CD8-positive, alpha-beta T cell (primary cell): ENCODE measurements at places on chromosomes 16 and 17.

- no peak for DNase-seq
Observed at GRCh38 chr16:52535076-52535475, 11.9 kb downstream of the TOX3 start.

- no peak for DNase-seq
Observed at GRCh38 chr16:17014484-17015121, 456.2 kb downstream of the XYLT1 start.

- DNase-seq = no peak
Observed at GRCh38 chr16:80947239-80947638, 59.4 kb downstream of the CMC2 start.

DNA sequence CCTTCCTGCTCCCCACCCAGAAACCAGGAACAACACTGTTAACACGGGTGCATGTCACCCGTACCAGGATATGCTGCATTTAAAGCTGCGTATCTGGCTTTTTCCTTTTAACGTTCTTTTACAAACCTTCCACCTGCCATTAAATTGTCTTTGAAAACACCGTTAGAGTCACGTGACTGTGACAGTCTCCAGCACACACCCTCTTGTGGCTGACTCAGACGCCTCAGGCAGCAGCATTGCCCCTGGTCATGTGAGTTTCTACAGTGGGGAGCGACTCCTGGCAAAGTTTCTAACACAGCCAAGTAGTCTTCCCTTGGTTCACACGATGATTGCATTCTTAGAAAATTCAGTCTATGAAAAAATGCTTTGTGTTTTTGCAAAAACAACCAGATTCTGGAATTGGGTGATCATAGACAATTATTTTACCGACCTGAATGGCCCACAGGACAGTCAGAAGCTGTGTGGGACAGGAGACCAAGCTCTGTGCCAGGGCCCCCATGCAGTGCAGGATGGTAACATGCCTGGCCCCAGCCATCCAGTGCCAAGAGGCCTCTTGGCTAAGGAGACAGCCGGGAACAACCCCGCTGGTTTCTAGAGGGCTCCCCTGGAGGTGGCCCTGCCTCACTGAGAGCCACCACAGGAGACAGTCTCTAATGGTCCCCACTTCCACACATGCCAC is 199.1 kb downstream of the KATNIP start:
- peak; percentile 16 for DNase-seq

DNA sequence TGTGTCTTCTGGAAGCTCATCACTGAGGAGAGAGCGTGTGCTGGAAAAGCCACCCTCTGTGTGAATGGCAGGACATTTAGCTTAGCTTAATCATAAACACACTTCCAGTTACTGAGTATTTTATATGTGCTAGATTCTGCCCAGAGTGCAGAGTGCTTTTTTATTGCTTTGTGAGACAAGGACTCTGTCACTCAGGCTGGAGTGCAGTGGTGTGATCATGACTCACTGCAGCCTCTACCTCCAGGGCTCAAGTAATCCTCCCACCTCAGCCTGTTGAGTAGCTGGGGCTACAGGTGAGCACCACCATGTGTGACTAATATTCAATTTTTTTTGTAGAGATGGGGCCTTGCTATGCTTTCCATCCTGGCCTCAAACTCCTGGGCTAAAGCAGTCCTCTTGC is 61.4 kb upstream of the IRX3 start:
- DNase-seq = no peak

DNA sequence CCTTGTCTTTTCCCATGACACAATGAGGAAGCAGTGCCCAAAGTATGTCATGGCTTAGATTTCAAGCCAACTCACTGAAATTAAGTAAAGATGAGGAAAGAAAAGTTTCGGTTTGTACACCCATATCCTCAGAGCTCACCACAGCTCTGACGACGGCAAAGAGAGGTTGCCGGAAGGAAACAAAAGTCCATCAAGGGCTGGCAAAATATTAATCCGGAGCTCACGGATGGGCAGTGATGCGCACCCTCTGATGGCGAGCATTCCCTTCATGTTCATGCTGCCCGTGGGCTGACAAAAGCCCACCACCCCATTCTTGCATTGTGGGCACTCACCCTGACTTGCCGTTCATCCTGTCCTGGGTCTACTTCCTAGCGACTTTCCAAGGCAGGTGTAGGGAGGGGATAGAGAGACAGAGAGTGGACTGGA is 103.1 kb downstream of the SOX9 start:
- DNase-seq = no peak

DNA sequence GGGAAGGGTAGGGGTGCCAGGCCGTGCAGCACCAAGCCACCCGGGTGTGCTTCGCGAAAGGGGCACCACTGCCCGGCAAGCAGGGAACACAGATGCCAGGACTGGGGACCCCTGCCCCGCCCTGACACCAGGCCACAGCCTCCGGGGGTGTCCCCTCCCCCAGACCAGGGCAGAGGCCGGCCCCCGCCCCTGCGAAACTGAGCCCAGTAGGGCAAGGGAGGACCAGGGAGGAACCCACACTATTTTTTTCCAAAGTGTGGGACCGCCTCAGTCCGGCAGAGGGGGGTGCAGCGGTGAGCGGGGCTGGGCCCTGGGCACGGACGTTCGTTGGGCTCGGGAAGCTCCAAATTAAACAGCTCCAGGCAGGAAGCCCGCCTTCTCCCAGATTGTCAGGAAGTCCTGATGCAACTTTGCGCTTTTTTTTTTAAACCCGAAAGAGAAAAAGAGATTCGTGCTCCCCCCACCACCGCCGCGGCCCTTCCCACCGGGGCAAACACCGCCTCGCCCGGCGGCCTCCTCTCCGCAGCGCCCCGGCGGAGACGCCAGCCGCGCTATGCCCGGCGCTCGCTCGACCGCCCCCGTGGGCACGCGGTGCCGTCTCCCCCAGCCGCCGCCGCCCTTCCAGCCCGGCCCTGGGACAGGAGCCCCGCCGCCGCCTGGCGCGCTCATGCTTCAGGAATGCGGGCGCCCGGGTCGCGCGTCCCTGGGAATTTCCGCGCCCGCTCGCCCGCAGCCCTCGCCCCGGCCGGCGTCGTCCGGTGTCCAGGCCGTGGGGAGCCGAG is 755 bp downstream of the PIEZO1 start:
- no peak for DNase-seq

DNA sequence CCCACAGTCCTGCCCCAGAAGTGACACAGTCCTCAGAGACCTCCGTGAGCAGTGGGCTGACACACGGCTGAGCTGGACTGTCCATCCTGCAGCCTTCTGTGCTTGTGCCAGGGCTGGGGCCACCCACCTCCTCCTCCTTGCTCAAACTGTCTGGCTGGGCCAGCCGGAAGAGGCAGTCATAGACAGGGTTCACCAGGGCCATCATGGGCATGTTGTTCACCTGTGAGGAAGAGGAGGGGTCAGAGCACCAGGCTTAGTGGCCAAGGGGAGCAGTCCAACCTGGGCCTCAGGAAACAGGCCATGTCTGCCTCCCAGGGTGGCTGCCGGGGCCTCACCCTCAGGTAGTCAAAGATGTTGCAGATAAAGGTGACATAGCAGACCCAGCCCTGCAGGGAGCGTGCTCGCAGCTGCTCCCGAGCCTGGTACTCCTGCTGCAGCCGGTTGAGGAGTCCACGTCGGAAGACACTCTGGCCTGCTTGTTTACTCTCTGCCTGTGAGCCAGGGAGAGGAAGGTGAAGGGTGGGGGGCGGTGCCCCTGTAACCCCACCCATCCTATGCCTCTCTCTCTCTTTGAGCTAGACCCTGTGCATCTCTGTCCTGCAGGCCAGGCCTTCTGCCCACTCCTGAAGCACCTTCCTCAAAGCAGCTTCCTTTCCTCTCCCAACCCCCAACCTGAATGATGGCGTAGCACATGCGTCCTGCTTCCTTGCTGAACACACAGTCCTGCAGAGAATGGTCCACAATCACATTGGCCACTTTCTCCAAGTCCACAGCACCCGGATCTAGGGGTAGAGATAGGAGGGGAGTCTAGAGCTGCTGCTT is 3.4 kb downstream of the MIF4GD start:
- DNase-seq = no peak

- no peak for DNase-seq
Observed at GRCh38 chr17:67090341-67090740, 46.0 kb downstream of the CACNG1 start.

DNA sequence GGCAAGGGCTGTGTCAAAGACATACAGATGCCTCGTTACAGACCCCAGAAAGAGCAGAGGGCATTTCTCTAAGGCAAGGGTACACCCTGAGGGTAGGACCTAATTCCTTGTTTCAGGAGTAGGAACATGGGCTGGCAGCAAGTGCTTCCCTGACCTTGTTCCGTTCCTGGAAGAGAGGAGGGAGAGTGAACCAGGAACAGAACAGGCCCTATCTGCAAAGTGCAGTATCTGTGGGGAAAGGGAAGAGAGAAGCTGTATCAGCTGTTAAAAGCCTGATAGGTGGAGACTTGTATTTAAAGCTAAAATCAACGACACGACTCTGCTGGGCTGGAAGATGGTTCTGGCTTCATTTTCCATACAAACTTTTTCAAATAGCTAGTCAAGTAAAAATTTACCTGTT is 26.1 kb upstream of the FASN start:
- DNase-seq = no peak

- DNase-seq = no peak
Observed at GRCh38 chr16:23145608-23146007, 3.6 kb downstream of the USP31 start.

- DNase-seq = peak; percentile 35
Observed at GRCh38 chr17:2929881-2930533, 133.4 kb downstream of the OR1D5 start.

- DNase-seq = no peak
Observed at GRCh38 chr16:29983420-29984136, 9.9 kb downstream of the TAOK2 start.

GRCh38 chr16:55499951-55500529 is 8.8 kb upstream of the LPCAT2 start:
- no peak for DNase-seq
